ENCODE measurements at places on chromosomes 2 and 18. TPM values are rescaled to one million over a fixed set of nuclear protein-coding genes. Genes with fewer than 3 reads are reported as not detected.

- no peak for DNase-seq
These were observed 2.6 kb downstream of the TET3 start for GRCh38 chr2:73987109-73987947.

DNA sequence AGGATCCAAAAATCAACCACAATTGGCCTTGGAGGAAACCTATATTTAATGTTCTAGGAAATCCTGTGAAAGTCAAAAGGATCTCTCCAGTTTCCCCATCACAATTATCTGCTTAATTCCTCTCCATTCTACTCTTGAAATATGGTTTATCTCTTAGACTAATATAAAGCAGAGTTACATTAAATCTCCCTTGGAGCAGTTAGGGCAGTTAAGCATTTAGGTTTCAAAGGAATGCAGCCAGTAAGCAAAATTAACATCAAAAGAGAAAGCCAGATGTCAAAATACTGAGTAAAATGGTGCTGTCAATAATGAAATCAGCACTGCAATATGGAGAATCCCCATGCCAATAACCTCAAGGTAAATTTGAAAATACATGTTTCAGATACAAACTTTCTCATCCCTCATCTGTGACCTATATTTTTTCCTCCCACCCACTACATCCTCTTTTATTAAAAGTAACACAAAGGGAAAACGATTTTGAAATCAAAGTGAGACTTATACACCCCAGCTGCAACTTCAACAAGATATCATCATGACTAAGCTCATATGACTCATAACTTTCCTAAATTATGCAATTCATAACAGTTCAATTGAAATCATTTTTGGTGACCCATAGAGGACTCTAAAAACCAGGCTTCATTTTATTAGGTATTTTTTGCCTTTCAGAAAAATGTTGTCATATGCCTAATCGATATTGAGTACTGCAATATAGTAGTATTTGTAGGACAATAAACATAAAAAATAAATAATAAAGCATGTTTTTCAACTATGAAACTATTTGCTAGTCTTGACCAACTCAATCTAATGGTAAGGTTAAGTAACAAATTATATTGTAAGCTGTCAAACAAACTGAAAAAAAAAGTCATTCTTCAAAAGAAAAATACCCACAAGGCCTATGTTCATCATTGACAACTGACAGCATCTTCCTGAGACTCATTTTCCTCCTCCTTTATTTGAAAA lies 3.1 kb downstream of the ADAM17 start:
- DNase-seq = no peak

GRCh38 chr2:218832520-218832919 lies 917 bp upstream of the PRKAG3 start:
- peak; percentile 69 for DNase-seq

- no peak for DNase-seq
These were observed 599.1 kb downstream of the NYAP2 start for GRCh38 chr2:225998653-225999052.

GRCh38 chr2:68256093-68256450 lies 3.7 kb upstream of the PPP3R1 start:
- DNase-seq = peak; percentile 29

Gene ADD2
- 5.7 TPM for polyA plus RNA-seq

Gene SCG2
- 0.09 TPM for polyA plus RNA-seq

Gene DPY30
- 37.9 TPM for polyA plus RNA-seq

Gene OXER1
- 5.5 TPM for polyA plus RNA-seq

All from muscle of back (tissue), 13 donors.